ENCODE measurements at places on chromosomes 1 and 21. TPM values are rescaled to one million over a fixed set of nuclear protein-coding genes. Genes with fewer than 3 reads are reported as not detected.
A peak's percentile ranks its signal among the peaks of the same experiment; 100 is the strongest.

DNA sequence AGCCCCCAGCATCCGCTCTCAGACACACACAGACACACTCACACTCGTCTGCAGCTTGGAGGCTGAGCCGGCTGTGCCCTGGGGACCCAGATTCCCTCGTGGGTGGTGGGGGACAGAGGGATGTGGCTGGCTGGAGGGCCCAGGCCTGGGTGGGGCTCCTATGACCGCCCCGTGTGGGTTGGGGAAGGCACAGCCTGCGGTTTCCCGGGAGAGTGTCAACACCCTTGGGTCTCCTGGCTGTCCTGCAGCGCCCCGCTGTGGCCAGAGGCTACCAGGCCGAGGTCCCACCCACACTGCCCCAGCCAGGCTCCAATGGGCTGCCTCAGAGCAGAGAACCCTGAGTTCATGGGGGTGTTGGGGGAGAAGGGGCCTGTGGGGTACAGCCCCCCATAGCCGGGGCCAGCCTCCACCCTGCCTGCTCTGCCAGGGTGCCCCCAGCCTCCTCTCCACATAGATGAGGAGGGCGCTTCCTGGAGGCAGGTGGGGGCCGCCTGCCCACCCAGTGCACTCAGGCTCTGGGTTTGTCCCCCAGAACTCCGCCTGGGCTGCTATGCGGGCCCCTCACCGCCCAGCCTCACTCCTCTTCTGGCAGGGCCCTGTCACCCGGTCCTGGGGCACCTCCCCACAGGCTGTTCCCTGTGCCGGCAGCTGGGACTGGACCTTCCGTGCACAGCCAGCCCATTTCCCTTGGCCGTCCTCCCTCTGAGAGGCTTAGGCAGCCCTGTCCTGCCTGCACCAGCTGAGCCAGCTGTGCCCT, at the start of gene TTC34:
Gene TTC34 (minus strand): TSS at position 159 of the 757 bp plus-strand sequence. CDS start 866 bp downstream, outside the sequence.
- H3K27ac ChIP-seq = no peak within 1 kb of the TSS
- H3K4me3 ChIP-seq = no peak within 1 kb of the TSS
- no peaks in the 10 kb centered on the region for H3K4me1 ChIP-seq
- peaks cover 47% of the 10 kb centered on the region for H3K27me3 ChIP-seq
- peak; percentile 72 for DNase-seq

GRCh38 chr1:70038025-70038424, 167.4 kb downstream of the LRRC40 start:
- no peak for DNase-seq
- no peak overlapping the region for H3K4me3 ChIP-seq
- no peak overlapping the region for H3K27ac ChIP-seq
- no peaks in the 10 kb centered on the region for H3K4me1 ChIP-seq
- H3K36me3 ChIP-seq = no peaks in the 10 kb centered on the region
- no peaks in the 10 kb centered on the region for H3K27me3 ChIP-seq

- H3K4me1 ChIP-seq = no peaks in the 10 kb centered on the region
- H3K27ac ChIP-seq = no peak overlapping the region
- no peaks in the 10 kb centered on the region for H3K27me3 ChIP-seq
- H3K36me3 ChIP-seq = no peaks in the 10 kb centered on the region
These were observed 1637.4 kb upstream of the PRMT6 start for GRCh38 chr1:105419030-105419429.

DNA sequence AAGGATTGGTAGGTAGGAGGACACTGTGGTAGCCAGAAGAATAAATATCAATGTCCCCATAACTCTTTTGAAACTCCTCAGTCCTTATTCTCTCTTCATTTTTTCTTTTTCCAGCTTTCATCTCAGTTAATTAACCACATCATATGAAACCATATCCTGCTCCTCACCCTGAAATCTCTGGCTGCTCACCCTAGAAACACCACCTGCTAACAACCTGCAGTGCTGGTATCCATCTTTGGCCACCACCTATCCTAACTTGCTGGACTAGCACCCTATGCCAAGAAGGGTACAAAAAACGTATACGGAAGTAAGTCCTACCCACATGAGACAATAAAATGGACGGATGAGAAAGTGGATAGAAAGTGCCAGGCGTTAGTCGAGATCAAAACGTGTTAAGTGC, 13.7 kb upstream of the DPYD start:
- no peak overlapping the region for H3K4me3 ChIP-seq
- no peaks in the 10 kb centered on the region for H3K4me1 ChIP-seq
- no peak overlapping the region for H3K27ac ChIP-seq
- no peak for DNase-seq

- H3K27ac ChIP-seq = no peak overlapping the region
- no peaks in the 10 kb centered on the region for H3K36me3 ChIP-seq
- H3K27me3 ChIP-seq = no peaks in the 10 kb centered on the region
- DNase-seq = no peak
- no peak overlapping the region for H3K4me3 ChIP-seq
These were observed 59.5 kb upstream of the RGS2 start for GRCh38 chr1:192749349-192749748.

- DNase-seq = no peak
- H3K27ac ChIP-seq = no peak overlapping the region
- no peaks in the 10 kb centered on the region for H3K4me1 ChIP-seq
- H3K4me3 ChIP-seq = no peak overlapping the region
- H3K27me3 ChIP-seq = no peaks in the 10 kb centered on the region
These were observed 60.1 kb downstream of the RGS13 start for GRCh38 chr1:192696082-192696481.

DNA sequence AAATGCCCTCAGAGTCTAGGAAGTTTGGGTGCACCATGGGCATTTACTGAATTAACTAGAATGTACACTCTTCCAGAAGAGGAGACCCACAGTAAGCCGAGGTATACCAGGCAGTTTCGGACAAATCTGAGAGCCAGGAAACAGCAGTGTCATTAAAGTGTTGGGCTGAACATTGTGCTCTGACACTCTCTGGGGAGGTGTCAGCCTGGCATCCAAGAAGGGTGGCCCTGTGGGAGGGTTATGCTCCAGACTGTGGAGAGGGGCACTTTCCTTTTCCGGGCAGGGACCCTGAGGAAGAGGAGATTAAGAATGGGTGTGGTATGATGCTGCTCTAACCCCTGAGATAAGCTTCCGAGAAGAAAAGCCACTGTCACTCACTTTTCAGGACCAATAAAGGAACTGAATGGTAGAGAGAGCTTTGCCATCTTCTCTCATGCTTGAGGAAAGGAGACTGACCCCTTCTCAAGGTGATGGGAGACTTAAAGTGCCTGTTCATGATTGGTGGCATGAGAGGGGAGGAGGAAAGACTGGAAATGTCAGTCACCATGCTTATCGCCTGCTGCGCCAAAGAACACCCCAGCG, 98.2 kb downstream of the UCK2 start:
- no peaks in the 10 kb centered on the region for H3K4me1 ChIP-seq
- no peak overlapping the region for H3K4me3 ChIP-seq
- no peaks in the 10 kb centered on the region for H3K27me3 ChIP-seq

- H3K36me3 ChIP-seq = peaks cover 5% of the 10 kb centered on the region
- H3K27ac ChIP-seq = peak overlapping the region; percentile 4
These were observed 94.3 kb upstream of the MPC2 start for GRCh38 chr1:168031198-168031597.

GRCh38 chr1:5448486-5448885, 543.7 kb downstream of the NPHP4 start:
- peak; percentile 23 for DNase-seq
- peaks cover 6% of the 10 kb centered on the region for H3K27me3 ChIP-seq
- no peak overlapping the region for H3K27ac ChIP-seq
- H3K36me3 ChIP-seq = no peaks in the 10 kb centered on the region

- DNase-seq = no peak
- no peak overlapping the region for H3K4me3 ChIP-seq
- H3K4me1 ChIP-seq = no peaks in the 10 kb centered on the region
These were observed 292.8 kb upstream of the B3GALT2 start for GRCh38 chr1:193479187-193479586.

- H3K4me3 ChIP-seq = no peak overlapping the region
- H3K36me3 ChIP-seq = no peaks in the 10 kb centered on the region
- H3K27me3 ChIP-seq = peaks cover 7% of the 10 kb centered on the region
- H3K4me1 ChIP-seq = no peaks in the 10 kb centered on the region
- DNase-seq = no peak
These were observed 9.4 kb downstream of the CR2 start for GRCh38 chr1:207463571-207463970.

- no peaks in the 10 kb centered on the region for H3K27me3 ChIP-seq
- H3K36me3 ChIP-seq = peaks cover 3% of the 10 kb centered on the region
- no peak overlapping the region for H3K27ac ChIP-seq
These were observed 1.4 kb upstream of the GSTM4 start for GRCh38 chr1:109654519-109654918.

DNA sequence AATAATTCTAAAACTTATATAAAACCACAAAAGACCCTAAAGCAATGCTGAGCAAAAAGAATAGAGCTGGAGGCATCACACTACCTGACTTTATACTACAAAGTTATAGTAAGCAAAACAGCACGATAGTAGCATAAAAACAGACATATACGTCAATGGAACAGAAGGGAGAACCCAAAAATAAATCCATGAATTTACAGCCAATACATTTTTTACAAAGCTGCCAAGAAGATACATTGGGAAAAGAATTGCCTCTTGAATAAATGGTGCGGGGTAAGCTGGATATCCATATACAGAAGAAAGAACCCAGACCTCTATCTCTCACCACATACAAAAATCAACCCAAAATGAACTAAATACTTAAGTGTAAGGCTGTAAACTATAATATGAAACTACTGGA, 51.3 kb upstream of the KRTAP11-1 start:
- DNase-seq = no peak
- H3K4me1 ChIP-seq = no peaks in the 10 kb centered on the region
- H3K27ac ChIP-seq = no peak overlapping the region
- no peaks in the 10 kb centered on the region for H3K36me3 ChIP-seq
- H3K4me3 ChIP-seq = no peak overlapping the region
- no peaks in the 10 kb centered on the region for H3K27me3 ChIP-seq

DNA sequence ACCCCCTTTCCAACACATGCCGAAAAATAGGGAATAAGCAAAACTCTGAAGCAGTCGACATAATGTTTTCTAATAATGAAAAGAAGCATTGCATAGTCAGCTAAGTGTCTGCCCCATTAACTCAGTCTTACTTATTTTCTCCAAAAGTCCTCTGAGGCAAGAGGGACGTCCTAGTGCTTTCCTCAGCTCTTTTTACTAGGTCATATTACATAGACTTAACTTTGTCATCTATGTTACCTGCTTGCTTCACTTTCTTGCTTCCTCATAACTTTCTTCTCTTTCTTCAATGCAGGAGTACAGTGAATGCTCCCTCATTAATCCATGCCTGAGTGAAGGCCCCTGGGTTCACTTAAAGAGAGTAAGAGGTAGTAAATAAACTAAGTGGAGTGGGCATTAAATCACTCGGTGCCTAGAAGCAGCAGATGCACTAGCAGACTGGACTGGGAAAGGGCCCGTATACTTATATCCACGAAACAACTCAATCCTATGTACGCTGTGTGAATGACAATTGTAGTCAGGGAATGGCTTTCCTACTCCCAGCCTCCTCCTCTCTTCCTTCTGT, 210.5 kb upstream of the SPAG17 start:
- H3K27me3 ChIP-seq = no peaks in the 10 kb centered on the region
- no peak for DNase-seq
- H3K36me3 ChIP-seq = no peaks in the 10 kb centered on the region
- H3K4me3 ChIP-seq = no peak overlapping the region
- H3K4me1 ChIP-seq = no peaks in the 10 kb centered on the region

DNA sequence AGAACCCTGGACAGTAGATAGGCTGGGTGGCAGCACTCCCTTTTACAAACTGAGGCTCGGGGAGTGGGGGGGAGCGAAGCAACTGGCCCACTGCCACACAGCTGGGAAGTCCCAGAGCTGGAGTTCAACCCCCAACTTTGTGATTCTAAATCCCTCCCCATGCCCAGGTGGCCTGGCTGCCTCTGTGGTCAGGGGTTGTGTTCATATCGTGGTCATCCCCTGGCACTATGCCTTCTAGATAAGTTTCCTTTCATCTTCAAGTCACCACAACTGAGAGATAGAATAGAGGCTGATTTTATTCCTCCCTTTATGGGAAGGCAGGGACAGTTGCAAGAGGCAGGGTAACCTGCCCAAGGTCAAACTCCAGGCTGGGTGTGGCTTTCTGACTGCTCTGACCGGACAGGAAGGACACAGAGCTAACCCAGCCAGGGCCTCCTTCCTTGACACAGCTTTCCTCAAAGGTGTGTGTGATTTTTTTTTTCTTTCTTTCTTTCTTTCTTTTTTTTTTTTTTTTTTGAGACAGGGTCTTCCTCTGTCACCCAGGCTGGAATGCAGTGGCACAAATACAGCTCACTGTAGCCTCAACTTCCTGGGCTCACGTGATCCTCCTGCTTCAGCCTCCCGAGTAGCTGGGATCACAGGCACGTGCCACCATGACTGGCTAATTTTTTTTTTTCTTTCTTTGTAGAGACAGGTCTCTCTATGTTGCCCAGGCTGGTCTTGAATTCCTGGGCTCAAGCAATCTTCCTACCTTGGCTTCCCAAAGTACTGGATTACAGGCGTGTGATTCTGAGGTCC, 18.4 kb upstream of the TNFRSF1B start:
- H3K27ac ChIP-seq = peak overlapping the region; percentile 51
- no peaks in the 10 kb centered on the region for H3K27me3 ChIP-seq
- no peak overlapping the region for H3K4me3 ChIP-seq

DNA sequence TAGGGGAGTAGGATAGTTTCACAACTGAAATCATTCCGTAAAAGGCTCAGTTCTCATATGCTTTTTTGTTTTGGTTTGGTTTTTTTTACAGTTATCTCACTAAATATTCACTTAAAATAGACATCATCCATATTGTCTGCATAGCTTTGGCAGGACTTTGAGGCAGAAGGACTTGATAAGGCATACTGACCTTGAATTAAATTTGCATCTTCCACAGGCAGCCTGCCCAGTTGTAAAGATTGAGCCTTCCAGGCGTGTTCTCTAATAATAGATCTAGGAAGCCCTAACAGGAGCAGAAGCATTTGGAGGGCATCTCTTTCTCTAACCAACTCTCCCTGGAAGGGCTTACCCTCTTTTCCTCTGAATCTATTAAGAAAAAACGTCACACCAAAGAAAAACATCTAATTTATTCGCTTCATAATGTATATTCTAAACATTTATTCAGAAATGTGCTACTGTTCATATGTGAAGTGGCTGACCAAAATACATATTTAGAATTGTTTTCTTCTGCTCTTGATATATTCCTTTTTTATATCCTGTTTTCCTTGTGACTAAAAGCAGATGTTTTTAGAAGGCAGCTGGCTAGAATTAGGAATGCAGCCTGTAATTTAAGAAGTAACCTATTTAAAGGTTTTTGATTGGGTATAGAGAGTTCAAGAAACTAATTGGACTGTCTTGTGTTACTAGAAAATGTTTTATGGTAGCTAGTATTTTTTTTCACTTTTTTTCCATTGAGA, 20.2 kb downstream of the DESI2 start:
- peaks cover 6% of the 10 kb centered on the region for H3K4me1 ChIP-seq
- no peaks in the 10 kb centered on the region for H3K27me3 ChIP-seq
- H3K4me3 ChIP-seq = peak overlapping the region; percentile 0

ROR1 gene
- total RNA-seq = 21.4 TPM

OR2L3 gene
- not detected for total RNA-seq

GBP7 gene
- 0.32 TPM for total RNA-seq

DNALI1 gene
- total RNA-seq = 13.2 TPM

PRXL2B gene
- 25.9 TPM for total RNA-seq

RPL11 gene
- 895 TPM for total RNA-seq

ZNF281 gene
- total RNA-seq = 19.5 TPM

TMEM183A gene
- 50.4 TPM for total RNA-seq

BGLAP gene
- total RNA-seq = 2.4 TPM
